Right lung (tissue), 10 donors: ENCODE measurements at places on chromosomes 1 and 21.

GRCh38 chr1:156502391-156502893, 1.9 kb upstream of the MEF2D start:
- DNase-seq: no peak

- DNase-seq: no peak
Observed at GRCh38 chr21:17789656-17790055, 29.5 kb downstream of the C21orf91 start.

GRCh38 chr1:19926296-19927129, 3.1 kb upstream of the PLA2G2E start:
- DNase-seq: no peak

DNA sequence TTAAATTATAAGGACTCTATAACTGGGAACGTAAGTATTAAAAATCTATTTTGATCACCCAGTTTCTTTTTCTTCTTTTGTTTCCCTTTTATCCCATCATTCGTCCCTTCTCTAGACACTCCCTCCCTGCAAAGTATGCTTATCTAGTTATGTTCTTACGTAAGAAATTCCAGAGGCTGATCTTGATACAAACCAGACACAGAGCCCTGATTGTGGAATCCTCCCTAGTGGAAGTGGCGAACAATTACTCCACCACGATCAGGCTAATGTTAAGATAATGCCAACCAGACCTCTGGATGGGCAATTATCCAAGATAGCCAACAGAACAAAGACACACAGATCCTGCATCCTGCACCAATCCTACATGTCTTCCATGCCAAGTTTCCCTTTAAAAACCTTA, 1557.4 kb downstream of the PLA2G4A start:
- DNase-seq: no peak

GRCh38 chr21:41964171-41964570, 10.4 kb upstream of the C2CD2 start:
- no peak for DNase-seq

GRCh38 chr1:154536570-154536969, 21.9 kb downstream of the UBE2Q1 start:
- no peak for DNase-seq
